ENCODE measurements at places on chromosomes 13 and 19.

DNA sequence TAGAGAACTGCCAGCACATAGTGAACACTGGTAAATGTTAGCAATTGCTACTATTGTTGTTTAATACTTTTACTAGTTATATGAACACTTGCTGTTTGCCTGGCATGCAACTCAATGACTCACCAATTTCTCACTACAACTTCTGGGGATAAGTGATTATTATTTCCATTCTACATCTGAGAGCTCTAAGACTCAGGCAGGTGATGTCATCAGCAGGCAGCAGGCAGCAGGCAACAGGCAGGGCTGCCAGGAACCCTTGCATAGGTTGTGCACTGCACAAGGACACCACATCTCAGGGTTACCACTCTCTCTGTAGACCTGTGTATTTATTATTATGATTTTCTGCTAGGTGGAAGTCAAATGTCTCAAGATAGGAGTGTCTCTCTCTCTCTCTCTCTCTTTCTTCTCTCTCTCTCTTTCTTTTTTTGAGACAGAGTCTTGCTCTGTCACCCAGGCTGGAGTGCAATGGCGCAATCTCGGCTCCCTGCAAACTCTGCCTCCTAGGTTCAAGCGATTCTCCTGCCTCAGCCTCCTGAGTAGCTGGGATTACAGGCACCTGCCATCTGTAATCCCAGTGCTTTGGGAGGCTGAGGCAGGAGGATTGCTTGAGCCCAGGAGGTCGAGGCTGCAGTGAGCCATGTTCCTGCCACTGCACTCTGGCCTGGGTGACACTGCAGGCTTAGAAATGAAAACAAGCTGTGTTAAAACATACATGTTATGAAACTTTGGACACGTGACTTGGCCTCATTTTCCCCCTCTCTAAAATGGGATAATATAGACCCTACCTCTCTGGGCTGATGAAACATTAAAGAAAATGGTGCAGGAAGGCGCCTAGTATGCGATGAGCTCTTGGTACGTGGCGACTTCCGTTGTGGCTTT lies 22.7 kb downstream of the HPN start:
- no peak for DNase-seq

- no peak for DNase-seq
Measured at GRCh38 chr13:24071016-24071415, 89.5 kb upstream of the SPATA13 start.

- DNase-seq = no peak
Measured at GRCh38 chr13:33968520-33969507, 150.9 kb downstream of the RFC3 start.

- no peak for DNase-seq
Measured at GRCh38 chr13:97124915-97125809, 97.0 kb upstream of the MBNL2 start.

- peak; percentile 44 for DNase-seq
Measured at GRCh38 chr19:35643255-35644205, 2.0 kb downstream of the ETV2 start.

- DNase-seq = no peak
Measured at GRCh38 chr19:10001899-10002298, 8.4 kb downstream of the COL5A3 start.
